ENCODE measurements at places on chromosomes 4 and X.
A peak's percentile ranks its signal among the peaks of the same experiment; 100 is the strongest.

DNA sequence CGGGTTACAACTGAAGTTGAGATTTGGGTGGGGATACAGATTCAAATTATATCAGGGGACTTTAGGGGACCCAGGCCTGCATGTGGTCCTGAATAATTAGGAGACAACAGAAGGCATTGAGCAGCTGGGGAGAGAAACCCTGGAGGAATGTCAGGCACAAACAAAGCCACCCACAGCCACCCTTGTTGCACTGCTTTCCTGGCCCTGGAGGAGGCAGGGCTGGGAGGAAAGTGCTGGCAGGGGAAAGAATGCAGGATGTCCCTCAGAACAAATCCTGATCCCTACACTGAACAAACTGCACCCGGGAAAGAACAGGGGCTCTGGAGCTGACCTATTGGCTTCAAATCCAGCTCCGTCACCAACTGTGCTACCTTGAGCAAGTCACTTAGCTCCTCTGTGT, 214.1 kb upstream of the ATP6AP2 start:
- no peak for DNase-seq

DNA sequence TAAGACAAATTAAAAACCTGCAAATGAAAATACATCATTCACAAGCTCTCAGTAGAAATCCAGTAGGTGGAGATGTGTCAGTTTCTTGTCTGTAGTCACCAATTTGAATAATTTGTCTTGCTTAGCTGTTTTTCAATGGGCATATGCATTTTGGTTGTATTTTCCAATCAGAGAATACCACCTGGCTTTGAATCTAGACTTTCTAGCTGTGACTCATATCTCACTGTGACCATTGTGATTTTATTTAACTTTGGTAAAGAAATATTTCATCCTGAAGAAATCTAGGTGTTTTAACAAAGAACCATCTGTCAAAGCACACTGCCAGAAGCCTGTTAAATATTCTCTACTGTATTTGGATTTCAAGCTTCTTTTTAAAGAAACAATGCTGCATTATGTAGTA, 1650.6 kb upstream of the IGFBP7 start:
- no peak for DNase-seq

GRCh38 chrX:45710081-45710801, 509.6 kb upstream of the DIPK2B start:
- DNase-seq = peak; percentile 12

GRCh38 chr4:156892805-156893204, 78.8 kb downstream of the PDGFC start:
- no peak for DNase-seq

DNA sequence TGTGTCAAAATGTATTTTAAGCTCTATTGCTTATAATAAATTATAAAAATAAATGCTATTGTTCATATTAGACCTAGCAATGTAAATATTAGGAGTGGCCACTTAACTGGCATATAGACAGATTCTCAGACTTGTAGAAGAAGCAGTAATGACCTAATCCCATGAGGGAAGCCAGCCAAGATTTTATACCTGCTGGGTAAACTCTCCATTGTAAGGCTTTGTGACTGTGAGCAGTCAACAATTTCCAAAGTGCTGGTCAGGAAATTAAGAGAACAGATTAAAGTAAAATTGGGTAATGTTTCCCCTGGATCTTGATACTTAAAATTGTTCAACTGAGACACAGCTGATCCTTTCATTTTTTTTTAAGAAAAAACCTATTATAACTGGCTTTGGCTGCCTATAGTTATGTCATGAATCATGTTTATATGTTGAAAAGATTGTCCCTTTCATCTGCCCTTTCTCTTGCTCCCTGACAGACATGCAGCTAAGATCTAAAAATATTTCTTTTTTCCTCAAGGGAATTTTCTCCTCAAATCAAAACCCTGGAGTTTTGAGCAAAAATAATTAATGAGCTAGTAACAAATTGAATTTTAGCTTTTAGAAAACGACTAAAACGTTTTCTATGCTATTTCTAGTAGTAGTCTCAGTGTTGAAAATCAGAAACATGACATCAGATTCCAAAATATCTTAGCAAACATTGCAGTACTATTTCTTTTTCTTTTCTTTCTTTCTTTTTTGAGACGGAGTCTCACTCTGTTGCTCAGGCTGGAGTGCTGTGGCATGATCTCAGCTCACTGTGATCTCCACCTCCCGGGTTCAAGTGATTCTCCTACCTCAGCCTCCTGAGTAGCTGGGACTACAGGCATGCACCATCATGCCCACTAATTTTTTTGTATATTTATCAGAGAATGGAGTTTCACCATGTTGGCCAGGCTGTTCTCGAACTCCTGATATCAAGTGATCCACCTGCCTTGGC, 77.9 kb downstream of the ADGRL3 start:
- DNase-seq = no peak

GRCh38 chrX:114095789-114096188, 488.1 kb upstream of the HTR2C start:
- no peak for DNase-seq

DNA sequence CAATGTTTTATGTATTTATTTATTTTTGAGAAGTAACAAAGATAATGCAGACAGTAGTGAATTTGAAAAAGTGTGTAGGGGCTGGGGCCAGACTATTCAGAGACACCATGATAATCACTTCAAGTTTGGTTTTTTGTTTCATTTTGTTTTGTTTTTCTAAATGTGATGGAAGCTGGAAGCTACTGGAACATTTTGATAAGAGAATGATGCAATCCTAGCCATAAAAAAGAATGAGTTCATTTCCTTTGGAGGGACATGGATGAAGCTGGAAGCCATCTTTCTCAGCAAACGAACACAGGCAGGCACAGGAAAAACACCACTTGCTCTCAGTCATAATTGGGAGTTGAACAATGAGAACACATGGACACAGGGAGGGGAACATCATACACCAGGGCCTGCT, 706.6 kb upstream of the EPHA5 start:
- no peak for DNase-seq

DNA sequence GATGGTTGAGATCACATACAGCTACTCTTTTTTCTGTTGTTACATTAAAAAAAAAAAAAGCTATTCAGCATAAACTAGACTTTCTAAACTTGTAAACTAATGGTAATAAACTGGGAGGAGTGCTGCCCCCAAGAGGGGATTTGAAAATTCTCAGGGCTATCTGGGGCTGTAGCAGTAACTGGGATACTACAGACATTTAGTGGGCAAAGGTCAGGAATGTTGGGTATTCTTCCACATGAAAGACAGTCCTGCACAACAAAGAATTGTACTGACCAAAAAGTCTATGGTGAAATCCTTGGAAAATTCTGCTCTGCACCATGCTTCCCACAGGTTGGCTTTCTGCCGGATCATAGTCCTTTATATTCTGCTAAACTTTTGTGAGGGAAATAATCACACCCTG, 232.6 kb upstream of the BOD1L1 start:
- DNase-seq = no peak

GRCh38 chr4:38101563-38101962, 141.4 kb downstream of the PTTG2 start:
- no peak for DNase-seq

DNA sequence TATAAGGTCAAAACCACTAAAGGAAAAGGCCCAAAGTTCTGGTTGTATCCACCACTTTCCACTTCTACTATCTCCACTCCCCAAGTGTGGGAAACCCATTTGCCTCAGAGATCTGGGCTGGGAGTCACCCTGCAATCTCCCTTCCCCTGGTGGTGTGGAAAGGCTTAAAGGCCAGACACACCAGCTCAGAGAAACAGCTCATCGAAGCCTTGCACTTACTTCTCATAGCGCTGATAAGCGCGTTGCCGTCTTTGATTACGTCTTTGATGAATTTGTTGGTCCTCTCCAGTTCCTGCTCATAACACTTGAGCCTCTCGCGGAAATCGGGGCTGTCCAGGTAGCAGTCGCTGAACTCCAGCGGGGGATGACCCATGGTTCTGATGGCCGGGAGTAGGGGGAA, 647 bp downstream of the OPHN1 start:
- no peak for DNase-seq

DNA sequence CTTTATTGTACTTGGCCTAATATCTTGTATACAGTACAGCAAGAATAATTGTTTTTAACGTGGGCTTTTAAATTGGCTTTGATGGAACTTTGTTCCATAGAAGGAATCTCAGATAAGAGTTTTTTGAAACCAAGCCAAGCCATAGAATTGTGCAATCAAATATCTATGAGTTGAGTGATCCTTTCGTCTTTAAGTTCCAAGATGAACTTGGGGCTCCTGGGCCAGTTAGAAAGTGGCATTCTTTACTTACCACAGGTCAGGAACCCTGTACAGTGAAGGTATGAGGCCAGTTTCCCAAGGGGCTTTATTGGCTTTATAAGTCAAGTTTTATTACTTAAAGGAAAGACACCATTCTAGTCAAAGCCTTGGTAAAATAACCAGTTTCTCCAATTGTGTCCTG, 2104.2 kb downstream of the PCDH7 start:
- DNase-seq = no peak

- DNase-seq = no peak
These were observed 11.8 kb upstream of the HSD17B10 start for GRCh38 chrX:53445977-53446376.

- DNase-seq = no peak
These were observed 7.4 kb upstream of the SMS start for GRCh38 chrX:21933077-21933476.

- no peak for DNase-seq
These were observed 28.2 kb downstream of the WDFY3 start for GRCh38 chr4:84938316-84938715.

- no peak for DNase-seq
These were observed 315.1 kb downstream of the STK32B start for GRCh38 chr4:5366421-5366820.

GRCh38 chrX:10086676-10087075, 70.1 kb upstream of the CLCN4 start:
- no peak for DNase-seq

GRCh38 chr4:139009702-139010101, 5.9 kb upstream of the NOCT start:
- no peak for DNase-seq

DNA sequence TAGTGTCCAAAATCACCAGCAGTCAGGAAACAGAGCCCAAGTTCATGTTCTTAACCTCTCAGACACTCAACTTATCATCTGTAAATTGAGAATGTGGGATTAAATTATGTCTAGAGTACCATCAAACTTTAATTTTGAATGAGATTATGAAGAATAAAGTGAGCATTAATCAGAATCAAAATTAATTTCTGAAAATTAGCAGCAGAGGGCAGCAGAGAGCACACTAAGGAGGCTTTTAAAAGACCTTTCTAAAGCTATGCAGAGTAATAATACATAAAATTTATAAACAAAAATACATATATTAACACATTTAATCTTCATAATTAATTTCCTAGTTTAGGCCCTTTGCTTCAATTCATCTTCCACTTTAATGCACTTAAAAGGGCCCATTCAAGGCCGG, 7.1 kb downstream of the TASL start:
- DNase-seq = no peak

DNA sequence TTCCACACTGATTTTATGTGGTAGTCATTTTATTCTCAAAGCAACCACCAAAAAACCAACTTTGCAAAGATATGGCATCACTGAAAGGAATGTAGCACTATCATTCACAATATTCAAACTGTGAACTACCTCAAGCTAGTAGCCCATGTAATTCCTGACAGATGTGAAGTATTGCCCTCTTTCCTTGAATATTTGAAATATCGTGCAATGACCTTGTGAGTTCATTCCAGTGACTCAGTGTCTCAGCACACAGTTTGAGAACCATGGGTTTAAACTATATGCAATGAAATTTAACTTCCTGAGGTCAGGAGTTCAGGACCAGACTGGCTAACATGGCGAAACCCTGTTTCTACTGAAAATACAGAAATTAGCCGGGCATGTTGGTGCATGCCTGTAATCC, 20.9 kb upstream of the IQCM start:
- no peak for DNase-seq

GRCh38 chr4:177487977-177488376, 45.7 kb upstream of the AGA start:
- no peak for DNase-seq

- no peak for DNase-seq
These were observed 24.6 kb downstream of the F9 start for GRCh38 chrX:139554991-139555675.

DNA sequence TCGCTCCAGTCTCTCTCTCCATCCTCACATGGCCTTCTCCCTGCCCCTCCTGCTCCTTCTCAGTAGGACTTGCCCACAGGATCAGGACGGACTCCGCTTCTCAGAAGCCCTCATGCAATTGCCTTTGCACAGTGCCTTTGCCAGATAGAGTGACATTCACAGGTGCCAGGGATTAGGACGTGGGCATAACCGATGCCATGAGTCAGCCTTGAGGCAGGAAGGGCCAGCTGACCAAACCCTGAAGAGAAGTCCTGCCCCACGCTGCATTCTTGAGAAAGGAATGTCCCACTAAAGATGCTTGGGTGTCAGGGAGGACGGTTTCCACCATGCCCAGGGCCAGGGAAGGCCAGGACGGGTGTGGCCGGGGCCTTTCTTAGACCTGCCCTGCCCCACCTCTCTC, 6.6 kb upstream of the GRPEL1 start:
- no peak for DNase-seq

GRCh38 chr4:1469043-1469442, 62.8 kb upstream of the NKX1-1 start:
- DNase-seq = no peak

DNA sequence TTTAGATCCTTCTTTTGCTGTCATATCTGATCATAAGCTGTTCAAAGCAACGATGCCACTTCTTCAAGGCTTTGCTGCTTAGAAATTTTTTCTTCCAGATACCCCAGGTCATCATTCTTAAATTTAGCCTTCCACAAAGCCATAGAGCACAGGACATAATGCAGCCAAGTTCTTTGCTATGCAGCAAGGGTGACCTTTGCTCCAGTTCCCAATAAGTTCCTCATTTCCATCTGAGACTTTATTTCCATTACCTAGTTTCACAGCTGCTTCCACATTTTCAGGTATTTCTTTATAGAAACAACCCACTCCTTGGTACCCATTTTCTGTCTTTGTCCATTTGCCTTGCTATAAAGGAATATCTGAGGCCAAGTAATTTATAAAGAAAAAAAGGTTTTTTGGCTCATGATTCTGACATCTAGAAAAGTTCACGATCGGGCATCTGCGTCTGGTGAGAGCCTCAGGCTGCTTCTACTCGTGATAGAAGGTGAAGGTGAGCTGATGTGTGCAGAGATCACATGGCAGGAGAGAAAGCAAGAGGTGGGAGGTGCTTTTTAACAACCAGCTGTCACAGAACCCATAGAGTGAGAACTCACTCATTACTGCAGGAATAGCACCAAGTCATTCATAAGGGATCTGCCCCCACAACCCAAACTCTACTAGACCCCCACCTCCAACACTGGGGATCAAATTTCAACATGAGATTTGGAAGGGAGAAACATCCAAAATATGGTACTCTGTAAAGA, 11.8 kb upstream of the TASL start:
- no peak for DNase-seq

DNA sequence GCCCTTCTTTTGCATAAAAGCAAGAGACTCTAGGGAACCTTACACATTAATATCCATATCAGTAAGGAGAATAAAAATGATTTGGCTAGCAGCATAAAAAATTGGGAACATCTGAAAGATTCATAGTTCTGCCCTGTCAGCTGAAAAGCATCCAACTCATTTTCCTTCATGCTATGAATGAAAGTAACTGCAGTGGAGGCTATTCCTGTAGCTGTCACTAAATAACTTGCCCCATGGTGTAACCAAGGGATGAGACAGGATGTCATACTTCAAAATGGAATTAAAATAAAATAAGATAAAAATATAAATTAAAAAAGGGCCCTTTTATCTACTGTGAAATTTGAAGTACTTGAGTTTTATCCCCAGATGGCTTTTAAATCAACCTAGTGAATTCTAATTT, 878.8 kb downstream of the C4orf33 start:
- no peak for DNase-seq
